ENCODE measurements at places on chromosomes 3 and 15.

DNA sequence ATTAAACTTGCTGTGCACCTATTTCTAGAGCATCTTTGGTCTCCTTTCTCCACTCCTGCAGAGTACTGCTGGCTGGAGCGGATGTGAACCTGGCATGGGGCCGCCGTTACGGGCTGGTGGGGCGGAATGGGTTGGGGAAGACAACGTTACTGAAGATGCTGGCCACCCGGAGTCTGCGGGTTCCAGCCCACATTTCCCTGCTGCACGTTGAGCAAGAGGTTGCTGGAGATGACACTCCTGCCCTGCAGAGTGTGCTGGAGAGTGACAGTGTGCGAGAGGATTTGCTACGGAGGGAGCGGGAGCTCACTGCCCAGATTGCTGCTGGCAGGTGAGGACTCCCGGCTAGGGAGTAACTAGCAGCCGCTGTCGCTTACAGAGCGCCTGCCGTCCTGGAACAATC lies 2.1 kb downstream of the ABCF3 start:
- DNase-seq = no peak

- DNase-seq = no peak
Measured at GRCh38 chr3:106093616-106094015, 224.8 kb upstream of the CBLB start.

DNA sequence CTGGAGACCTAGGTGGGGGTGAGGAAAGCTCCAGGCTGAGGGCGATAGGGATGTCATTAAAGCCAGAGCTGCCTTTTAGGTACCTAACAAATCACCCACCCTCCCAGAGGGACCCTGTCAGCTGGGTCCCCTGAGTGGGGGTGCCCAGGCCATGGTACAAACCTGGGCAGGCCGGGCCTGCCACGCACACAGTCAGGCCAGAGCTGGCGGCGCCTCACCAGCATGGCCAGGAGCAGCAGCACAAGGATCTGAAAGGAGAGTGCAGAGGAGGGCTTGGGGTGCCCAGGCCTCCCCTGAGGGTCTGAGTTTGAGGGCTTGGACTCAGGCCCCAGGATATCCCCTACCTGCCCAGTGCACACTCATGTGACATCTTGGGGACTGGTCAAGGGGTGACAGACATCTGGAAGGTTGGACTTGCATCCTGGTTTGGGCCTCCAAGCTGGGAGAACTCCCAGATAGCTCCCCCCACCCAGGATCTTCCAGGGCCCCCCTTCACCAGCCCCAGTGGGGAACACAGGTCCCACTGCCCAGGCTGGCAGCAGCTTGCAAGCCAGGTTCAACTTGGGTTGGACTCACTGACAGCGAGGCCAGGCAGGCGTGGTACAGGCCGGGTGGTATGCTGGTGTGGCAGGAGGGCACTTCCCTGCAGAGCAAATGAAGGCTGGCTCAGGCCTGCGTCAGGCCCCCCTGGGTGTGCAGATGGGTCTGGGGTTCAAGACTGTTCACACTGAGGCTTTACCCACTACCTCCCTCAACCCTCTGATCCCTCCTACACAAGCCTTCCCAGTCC lies 5.2 kb downstream of the STRA6 start:
- no peak for DNase-seq

- no peak for DNase-seq
Measured at GRCh38 chr3:42533161-42533897, 30.9 kb downstream of the VIPR1 start.

- no peak for DNase-seq
Measured at GRCh38 chr3:186121968-186122367, 13.1 kb upstream of the ETV5 start.

- DNase-seq = no peak
Measured at GRCh38 chr3:36993326-36994283, at the start of gene MLH1. TSS of gene MLH1 (plus strand) at chr3:36993518. CDS start at chr3:36993548, 30 bp downstream.

DNA sequence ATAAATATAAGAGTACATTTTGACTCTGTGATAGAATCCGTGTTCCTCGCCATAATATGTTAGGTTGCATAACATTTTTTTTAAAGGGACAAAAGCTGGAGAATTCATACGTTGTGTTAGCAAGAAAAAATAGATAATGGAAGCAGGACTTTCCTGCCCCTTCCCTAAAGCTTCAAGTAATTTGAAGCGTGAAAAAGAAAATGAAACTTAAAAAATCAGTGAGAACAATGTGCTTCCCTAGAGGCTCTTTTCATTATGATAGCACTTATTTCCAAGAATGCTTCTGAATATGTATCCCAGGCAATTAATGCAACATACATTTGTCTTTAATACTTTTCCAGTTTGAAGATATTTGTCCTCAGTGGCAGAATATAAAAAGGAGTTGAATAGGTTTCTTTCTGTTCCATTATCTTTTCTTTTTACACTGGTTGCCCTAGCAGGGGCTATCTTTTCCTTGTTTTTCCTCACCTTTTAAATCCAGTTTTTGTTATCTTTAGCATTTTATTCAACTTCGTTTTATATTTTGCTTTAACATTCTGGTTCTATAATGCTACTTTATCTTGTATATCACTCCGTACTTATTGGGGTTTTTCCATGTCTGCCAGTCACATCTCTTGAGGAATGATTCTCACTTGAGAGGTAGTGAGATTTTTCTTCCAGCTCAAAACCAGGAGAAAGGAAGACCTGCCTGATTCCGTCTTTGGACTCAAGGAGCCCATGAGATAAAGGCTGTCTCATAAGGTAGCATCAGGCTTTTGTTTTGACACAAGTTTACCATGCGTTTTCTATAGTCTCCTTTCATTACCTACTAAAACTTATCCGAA lies 113.8 kb downstream of the MBNL1 start:
- DNase-seq = no peak

GRCh38 chr15:86644339-86644738 lies 564.7 kb downstream of the AGBL1 start:
- DNase-seq = no peak

DNA sequence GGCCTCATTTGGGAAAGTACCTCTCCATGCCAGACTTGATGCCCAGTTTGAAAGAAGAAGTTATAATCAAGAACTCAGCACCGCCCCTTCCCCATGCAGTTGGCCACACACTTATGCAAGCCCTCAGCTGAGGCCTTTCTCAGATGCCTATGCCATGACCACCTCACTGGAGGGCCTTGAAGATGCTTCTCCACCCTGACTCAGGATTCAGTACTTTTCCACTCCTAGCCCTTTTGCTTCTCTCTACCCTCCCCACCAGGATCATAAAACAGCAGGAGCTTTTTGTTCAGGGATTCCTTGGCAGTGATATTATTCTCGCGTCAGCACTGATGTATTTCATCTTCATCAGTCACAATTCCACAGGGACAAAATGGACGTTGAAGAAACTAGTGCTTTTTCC lies 313.5 kb downstream of the PYDC2 start:
- DNase-seq = no peak

GRCh38 chr3:71341721-71342120 lies 241.8 kb downstream of the FOXP1 start:
- DNase-seq = no peak

- DNase-seq = no peak
Measured at GRCh38 chr3:66553441-66554113, 52.8 kb upstream of the LRIG1 start.

GRCh38 chr3:134357914-134358811 lies 16.1 kb downstream of the AMOTL2 start:
- no peak for DNase-seq

GRCh38 chr15:50128266-50128665 lies 9.2 kb upstream of the ATP8B4 start:
- no peak for DNase-seq
